Cardiac fibroblast (primary cell): ENCODE measurements at places on chromosomes 6 and 20.

GRCh38 chr6:14944593-14944992 is 301.3 kb upstream of the JARID2 start:
- no peak for DNase-seq

- no peak for DNase-seq
Measured at GRCh38 chr6:38310061-38310460, 329.7 kb downstream of the BTBD9 start.

GRCh38 chr20:51309128-51309527 is 233.4 kb downstream of the NFATC2 start:
- DNase-seq = no peak

DNA sequence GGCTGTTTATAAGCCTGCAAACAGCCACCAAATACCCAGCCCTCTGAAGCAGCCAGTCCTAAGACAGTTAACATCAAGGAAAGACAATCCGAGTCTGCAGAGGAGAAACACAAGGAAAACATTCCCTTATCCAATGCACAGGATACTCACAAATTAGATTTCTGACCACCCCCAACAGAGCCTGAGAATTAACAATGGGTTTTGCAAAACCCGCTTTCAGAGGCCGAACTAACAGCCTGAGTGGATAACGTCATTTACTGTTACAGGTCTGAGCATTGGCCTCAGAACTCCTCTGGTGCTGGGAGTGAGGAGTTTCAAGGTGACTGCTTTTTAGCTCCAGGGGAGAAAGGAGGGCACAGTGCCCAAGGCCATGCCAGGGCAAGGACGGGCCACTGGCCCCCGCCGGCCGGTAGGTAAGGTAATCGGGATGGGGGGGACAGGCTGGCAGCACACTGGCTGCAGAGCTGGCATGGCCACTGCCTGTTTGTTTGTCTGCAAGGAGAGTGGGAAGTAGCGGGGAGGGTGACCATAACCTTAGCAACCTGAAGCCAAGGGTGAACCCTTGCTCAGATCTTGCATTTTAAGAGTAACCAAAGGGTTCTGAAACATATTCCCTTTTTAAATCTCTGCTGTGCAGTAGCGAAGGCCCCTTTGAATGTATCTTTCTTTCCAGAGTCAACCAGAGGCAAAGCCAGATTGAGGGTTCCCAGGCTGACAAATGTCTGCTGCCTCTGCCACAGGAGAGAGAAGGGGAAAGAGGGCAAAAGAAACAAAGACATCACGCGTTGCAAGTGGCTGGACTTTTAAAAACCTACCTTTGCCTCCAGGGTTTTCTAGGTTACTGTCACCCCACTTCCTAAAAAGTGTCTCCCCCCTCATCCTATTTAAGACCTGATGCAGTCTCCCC is 3.9 kb downstream of the ZMYND8 start:
- DNase-seq = peak; percentile 67

DNA sequence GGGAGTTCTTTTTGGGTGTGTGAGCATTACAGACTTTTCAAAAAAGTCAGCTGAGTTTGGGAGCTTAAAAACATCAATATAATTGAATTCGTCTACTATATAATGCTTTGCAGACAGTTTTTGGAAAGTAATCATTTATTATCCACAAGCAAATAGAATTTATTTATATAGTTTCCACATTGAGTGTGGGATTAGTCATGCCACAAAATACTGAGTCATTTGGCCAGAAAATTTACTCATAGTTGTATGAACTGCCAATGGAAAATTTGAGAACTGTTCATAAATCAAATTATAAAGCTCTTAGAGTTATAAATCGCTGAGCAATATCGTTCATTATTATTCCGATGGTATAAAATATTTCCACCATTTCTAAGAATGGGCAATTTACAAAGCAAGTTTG is 5.0 kb downstream of the BEND6 start:
- DNase-seq = no peak

GRCh38 chr6:168909288-168909687 is 344.4 kb downstream of the THBS2 start:
- DNase-seq = no peak

DNA sequence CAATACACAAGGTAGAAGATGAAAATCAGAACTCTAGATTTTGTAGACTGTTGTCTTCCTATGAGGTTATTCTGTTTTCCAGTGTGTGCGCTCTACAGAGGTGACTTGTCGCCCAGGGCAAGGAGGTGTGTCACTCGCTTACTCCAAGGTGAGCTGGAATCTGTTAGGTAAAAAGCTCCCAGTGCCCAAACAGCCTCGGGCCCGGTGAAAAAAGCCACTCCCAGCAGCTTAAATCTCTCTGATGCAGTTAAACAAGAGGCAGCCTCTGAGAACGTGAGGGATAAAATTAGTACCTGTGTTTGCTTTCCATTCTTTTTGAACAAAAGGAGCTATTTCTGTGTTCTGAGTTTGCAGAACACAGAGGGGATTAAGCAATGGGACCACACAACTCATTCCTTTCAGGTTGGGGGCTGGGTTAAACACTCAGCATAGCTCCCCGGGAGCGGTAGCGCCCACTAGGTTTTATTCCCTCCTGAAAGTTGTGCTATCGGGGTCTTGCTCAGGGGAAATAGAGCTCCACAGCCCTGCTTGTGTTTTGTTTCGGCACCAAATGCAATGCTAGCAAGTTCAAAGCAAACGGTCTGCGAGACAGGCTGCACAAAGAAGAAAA is 181.2 kb downstream of the FOXA2 start:
- DNase-seq = no peak

DNA sequence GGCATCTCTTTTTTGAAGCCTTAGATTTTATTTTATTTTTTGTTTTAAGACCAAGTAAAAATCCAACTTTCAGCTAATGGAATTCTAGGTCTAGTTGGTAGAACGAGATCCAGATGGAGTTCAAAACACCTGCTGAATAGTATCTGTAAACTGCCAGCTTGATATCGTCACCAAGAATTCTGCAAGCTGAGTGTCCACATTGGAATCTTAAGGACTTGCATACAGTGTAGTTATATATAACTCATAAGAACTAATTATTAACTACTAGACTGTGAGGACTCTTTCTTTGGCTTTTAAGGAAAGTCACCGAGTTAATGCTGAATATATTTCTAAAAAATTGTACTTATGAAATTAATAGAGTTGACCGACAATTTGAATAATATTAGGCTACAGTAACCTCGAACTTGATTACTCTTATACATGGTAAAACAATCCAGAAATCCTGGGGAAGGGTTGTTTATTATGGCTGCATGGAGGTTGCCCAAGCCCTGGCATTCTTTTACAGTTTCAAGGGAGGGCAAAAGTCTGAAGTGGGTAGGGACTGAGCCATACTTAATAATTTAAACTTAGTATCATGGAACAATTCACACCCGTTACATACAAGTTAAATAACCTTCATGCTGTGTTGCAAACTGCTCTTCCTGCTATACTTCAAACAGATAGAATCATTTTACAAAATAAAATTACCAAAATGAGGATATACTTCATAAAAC is 553.9 kb downstream of the PTPRT start:
- DNase-seq = no peak

DNA sequence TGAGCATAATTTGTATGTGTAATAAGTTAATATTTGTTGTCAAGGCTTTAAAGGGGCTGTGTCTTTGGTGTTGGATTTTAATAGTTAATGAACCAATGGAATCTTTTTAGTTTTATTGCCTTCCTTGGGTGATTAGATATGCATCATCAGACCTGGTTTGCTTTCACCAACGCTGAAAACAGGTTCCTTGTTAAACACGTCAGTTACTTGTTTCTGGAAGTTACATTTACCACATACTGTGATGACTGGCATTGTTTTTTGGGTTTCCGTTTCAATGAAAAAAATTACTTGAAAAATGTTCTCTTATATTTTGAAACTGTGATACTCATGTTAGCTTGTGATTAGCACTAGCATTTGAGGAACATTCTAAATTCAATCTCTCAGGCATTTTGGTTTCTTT is 58.6 kb upstream of the RNF144B start:
- DNase-seq = no peak

DNA sequence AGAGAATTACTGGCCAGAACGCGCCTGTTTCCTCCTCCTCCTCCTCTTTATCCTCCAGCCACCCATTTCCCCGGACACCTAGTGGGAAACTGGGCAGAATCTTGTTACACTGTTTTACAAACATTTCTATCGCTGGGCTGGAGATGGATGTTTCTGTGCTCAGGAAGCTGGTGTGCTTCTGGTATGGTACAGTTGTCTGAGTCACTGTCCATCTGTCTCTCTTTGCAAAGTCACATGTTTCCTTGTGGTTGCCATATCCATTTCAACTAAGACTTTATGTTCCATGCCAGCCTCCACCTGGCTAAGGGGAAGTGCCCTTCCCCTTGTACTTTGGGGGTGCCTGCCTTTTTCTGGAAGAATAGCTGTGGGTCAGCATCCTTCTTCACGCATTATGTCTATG is 52.9 kb upstream of the SLC22A16 start:
- DNase-seq = peak; percentile 87

GRCh38 chr20:63124092-63124781 is 91.7 kb downstream of the YTHDF1 start:
- DNase-seq = peak; percentile 61

DNA sequence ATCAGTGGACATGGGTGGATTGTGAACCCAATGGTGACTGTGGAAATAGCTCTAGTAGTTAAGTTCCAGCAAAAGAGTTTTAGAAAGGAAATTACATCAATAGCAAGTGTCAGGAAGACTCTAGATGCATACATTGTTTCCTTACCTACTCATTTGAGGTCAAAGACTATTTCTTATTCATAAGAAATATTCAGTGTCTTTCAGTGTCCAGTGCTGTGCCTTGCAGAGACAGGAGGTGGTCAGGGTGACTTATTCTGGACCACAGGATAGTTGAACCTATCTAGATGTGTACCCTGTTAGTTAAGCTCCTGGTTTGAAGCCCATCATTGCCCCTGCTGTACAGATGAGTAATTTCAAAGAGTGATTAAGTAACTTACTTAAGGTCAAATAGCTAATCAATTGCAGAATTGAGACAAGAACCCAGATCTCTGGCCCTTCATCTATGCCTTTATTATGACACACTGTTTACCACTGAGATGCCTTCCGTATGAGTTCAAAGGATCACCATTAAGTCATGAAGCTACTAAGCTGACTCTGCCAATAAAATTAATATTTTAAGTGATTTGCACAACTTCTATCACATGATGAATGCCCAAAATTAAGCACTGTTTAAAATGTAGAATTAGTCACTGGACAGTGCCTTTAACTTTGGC is 136.1 kb downstream of the PDSS2 start:
- DNase-seq = peak; percentile 65

DNA sequence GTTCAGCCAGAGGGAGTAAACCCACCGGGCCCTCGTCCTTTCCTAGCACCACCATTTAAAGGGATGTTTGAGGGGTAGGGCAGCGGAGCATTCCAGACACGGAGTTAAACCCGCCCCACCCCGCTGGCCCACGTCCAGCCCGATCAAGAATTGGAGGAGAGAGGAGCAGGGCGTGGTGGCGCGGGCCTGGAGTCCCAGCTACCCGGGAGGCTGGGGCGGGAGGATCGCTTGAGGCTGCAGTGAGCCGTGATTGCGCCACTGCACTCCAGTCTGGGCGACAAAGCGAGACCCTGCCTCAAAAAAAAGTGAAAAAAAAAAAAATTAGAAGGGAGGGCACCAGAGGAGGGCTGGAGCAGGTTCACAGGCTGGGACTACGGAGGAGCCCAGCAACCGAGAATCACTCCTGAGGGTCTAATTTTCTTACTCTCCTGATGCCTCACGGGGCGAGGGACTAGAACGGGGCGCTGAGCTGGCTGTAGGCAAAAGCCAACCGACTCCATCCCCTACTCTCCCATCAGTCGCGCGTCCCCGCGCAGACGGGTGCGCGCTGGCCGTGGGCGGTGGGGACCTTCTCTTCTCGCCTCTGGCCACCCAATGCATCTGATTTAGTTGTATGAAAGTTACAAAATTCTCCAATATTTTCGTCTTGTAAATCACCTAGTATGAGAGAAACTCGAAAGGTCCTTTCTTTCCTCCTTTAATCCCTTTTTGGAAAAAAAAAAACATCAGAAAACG is 6.1 kb upstream of the HSPA1B start:
- DNase-seq = peak; percentile 49

- DNase-seq = peak; percentile 25
Measured at GRCh38 chr6:41730531-41731436, 4.6 kb downstream of the TFEB start.

DNA sequence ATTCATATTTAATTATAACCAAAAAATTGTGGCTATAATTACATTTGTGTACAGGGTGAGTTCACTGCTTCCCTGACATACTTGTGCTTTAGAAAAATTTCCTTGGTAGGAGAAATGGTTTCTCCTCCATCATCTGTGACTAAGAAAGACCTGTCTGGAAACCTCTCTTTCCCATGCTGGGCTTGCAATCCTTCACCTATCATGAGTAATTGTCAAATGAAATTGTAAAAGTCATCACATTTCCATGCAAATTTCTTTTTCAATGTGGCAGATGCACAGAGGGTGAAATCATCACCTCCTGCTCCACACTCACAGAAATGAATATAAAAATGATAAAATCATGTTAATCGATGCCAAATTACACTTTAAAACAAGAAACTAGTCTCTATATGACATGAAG is 1.5 kb upstream of the SIRPB1 start:
- DNase-seq = no peak

DNA sequence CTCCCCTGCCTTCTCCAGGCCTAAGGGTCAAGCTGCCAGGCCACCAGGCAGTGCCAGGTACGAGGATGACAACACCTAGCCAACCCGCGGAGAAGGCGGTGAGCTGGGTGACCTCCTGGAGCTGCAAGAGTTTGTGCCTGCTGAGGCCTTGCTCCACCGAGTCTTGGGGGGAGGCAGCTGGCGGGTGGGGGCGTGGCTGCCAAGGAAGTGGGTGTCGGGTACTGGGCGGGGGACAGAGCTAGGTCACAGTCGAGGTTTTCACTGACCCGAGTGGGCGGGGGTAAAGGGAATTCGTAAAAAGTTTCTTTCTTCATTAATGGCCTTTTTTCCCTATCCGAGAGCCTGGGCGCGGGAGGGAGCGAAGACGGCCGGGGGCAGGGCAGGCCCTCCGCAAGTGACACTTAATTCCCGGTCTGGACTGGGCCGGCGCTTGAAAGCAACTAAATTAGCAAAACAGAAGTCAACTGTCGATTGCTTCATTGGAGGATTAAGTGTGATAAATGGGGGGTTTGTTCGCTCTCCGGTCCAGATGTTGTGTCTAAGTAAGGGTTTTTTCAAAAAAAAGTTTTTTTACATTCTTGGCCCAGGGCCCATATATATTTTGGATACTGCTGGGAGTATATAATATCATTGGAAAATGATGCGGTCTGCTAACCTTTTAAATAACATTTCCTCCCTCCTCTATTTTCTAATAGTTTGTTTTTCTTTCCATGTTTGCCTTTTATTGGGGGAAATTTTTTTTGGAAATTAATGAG is 43.1 kb upstream of the FOXP4 start:
- no peak for DNase-seq

GRCh38 chr20:16399801-16400200 is 173.4 kb downstream of the KIF16B start:
- no peak for DNase-seq

- no peak for DNase-seq
Measured at GRCh38 chr6:122484760-122485159, 13.2 kb upstream of the SERINC1 start.

GRCh38 chr20:51484141-51484815 is 58.2 kb downstream of the NFATC2 start:
- DNase-seq = no peak

DNA sequence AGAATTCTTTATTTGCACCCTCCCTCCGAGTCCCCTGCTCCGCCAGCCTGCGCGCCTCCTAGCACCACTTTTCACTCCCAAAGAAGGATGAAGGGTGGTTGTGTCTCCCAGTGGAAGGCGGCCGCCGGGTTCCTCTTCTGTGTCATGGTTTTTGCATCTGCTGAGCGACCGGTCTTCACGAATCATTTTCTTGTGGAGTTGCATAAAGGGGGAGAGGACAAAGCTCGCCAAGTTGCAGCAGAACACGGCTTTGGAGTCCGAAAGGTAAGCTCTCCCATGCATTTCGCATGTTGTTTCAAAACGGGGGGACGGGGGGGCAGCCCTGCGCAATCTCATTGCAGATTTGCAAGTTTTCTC is 357 bp downstream of the PCSK2 start:
- no peak for DNase-seq
